ENCODE measurements at places on chromosomes 11 and 22.
A peak's percentile ranks its signal among the peaks of the same experiment; 100 is the strongest.

DNA sequence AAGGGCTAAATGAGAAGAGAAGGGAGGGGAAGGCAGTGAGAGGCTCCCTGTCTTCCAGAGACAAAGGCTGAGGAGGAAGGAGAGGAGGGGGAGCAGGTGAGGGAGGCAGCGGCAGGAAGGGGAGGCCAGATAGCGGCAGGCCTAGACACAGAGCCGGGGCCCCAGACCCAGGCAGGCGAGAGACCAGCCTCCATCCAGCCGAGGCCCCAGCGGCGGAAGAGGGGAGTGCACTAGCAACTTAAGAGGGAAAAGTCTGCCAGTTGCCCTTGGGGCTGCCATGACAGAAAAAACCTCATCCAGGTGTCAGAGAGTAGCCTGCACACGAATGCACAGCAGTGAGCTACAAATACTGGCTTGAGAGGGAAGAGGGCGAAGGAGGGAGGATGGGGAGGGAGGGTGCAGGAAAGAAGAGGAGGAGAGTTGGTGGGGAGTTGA is 46.7 kb downstream of the IGLL1 start:
- DNase-seq: no peak

DNA sequence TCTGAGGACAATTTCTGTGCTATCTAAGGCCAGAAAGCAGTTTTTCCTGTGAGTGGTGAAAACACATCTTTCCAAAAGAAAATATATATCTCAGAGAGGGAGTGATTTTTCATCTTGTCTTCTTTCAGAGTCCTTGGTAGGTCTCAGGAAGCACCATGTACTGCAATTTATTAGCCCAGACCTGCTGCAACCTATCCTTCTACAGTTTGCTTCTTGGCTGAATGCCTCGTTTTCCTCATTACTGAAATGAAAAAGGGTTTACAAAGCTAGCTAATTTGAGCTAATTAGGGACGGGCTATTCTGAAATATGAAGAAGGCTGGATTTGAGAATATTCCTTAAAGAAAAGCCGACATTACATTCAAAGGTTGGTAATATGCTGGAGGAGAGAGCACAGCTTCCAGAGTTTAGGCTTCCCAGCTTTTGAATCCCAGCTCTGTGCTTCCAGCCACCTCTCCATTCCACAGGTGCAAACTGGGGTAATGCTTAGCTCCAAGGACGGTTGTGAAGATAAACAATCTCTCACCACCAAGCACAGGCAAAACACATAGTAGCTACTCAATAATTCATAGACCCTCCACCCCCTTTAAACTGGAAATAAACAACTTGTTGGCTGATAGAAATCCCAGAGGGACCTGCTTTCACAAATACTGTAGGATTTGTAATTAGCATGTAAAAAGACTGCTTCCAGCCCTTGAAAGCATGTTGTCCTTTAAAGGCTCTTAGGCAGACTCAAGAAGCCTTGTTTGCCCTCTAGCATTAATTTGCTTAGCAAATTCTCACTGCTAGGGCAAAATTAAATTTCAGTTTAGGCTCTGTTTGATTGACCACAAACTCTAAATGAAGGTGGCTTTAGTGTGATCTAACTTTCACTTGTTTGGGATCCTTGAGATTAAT is 24.5 kb upstream of the SESN3 start:
- no peak for DNase-seq

- DNase-seq: no peak
Measured at GRCh38 chr11:132544007-132544406, 988.3 kb downstream of the OPCML start.

- DNase-seq: no peak
Measured at GRCh38 chr11:48031602-48032001, 51.2 kb downstream of the PTPRJ start.

- no peak for DNase-seq
Measured at GRCh38 chr11:73961321-73961720, 10.5 kb downstream of the DNAJB13 start.

- no peak for DNase-seq
Measured at GRCh38 chr22:47121791-47122190, 359.3 kb downstream of the TBC1D22A start.

DNA sequence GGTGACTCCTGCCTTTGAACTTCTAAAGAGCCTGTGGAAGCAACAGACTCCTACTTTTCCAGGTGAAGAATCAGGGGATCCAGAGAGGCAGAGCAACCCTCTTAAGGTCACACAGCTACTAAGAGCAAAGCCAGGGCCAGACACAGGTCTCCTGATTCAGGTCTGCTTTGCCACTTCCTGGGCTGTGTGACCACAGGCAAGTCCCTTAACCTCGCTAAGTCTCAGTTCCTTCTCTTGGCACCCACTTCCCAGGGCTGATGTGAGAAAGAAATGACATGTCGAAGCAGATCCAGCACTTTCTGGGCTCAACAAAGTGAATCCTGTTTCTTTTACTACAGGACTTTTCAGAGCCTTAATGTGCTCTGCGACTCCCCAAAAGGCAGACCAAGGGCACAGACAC is 30.2 kb downstream of the UQCR10 start:
- no peak for DNase-seq

GRCh38 chr11:15938121-15938611 is 418.2 kb downstream of the SOX6 start:
- no peak for DNase-seq

DNA sequence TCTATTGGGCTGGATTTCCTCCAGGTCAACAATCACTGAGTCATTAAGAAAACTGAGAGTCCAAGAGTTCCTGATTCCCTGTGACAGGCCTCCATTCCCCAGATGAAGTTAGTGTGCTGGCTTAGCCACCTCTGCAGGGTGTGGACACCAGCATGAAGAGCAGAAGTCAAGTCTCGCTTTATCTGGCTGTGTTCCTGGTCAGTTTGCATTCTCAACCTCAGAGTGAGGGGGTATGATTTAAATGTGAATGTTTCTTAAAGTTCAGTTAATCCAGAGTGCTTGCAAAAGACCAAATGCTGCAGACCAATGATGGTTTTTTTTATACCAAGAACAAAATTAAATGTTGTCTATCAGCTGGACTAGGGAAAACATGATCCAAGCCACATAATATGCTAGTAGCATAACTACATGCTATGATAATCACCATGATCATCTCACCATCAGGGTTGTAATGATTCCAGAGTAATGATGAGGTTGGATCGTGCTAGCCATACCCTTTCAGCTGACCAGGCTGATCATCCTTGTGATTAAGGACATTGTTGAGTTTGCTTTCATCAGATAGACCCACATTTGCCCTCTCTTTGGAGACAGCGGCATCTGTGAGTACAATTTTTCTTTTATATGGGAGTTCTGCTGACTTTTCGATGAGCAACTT is 145.8 kb upstream of the ARHGAP20 start:
- no peak for DNase-seq

DNA sequence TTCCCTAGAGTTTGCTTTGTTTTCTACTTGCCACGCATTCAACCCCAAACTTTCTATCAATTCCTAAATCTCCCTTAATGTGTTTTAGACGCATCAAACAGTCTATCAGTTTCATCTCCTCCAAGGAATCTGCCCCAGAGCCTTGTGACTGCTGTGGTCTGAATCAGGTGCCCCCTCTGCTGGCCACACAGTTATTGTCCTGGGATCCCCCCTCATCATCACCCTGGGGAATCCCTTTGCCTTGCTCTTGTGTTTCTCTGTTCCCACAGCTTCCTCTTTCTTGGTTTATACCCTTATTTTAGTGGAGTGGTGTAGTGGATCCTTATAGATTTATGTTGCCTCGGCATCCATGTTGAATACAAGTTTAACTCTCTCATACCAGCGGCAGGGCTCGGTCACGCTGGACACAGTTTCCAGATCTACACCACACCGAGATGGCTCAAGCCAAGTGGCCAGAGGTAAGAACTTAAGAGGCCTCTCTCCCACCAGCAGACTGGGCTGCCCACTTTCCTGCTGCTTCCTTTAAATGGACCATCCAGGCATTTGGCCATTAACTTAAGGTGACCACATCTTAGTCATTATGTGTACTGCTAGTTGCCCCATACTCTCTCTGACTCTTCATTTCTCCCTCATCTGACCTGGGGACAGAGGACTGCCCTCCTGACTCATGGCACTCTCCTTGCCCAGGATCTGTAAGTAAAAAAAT is 8.2 kb downstream of the UPB1 start:
- DNase-seq: peak; percentile 20

DNA sequence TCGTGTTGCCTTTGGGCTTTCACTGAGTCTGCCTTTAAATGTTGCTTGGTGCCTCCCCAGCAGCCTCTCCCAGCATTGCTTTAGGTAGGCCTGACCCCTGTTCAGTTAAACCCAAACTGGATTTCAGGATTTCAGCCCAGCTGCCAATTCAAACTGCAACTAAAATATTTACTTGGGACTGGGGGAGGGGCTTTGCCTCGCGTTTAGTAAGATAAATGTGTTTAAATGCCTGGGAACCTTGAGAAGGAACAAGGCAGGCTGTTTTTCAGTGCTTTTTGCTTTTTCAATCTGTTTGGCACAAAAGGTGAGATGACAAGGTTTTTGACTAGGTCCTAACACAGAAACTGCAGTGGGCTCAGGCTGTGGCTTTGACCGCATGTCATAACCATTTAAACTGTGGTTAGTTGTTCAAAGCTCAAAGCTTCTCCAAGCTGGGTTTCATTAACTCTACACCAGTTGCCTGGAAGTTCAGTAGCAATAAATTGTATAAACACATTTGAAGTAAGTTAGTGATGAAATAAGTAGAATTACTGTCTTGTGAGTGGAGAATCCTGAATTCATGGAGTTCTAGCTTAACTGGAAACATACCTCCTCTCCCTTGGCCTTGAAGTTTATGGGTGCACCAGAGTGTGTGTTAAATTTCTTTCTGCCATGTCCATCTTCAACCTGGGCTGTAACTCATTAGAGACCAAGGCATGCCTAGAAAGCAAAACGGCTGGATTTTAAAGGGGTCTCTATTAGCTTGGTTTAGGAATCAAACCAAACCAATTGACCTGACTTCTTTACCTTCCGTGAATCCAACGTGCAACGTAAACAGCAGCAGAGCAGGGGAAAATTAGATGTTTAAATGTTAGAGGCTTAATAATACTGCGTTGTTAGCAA is 3.6 kb downstream of the PKNOX2 start:
- DNase-seq: no peak

- no peak for DNase-seq
Measured at GRCh38 chr11:62999649-63000048, 14.9 kb upstream of the SLC22A6 start.

DNA sequence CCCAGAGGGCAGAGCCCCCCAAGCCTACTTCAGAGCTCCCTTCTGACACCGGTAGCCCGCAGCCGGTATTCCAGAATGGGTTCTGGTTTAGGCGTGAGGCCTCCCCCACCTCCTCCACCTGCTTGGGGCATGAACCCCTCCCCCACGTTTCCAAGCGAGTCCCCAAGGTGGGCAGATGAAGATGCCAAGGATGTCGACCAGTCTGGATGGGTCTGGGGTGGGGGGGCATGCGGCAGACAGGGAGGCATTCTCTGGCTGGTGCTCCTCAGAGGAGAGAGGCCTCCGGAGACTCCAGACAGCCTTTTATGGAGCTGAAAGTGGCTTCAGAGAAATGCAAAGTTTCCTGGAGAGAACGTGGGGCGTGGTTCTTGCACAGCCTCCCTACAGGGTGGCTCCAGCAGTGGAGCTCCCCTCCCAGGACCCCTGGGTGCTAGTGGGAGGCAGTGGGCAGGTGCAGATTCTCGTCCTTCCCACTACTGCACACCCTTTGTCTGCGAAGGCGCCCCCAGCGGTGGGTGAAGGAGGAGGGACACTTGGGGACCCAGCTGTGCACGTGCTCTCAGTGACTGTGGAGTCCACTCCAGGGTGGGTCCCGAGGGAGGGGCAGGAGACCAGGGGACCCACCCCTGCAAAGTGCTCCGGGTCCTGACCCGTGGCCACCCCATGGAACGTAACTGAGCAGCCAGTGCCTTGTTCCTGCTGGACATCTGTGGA is 4.2 kb downstream of the CCND1 start:
- no peak for DNase-seq

GRCh38 chr11:116857936-116858335 is 20.5 kb upstream of the APOA1 start:
- DNase-seq: no peak

- no peak for DNase-seq
Measured at GRCh38 chr11:19447150-19447566, 206.4 kb upstream of the E2F8 start.

DNA sequence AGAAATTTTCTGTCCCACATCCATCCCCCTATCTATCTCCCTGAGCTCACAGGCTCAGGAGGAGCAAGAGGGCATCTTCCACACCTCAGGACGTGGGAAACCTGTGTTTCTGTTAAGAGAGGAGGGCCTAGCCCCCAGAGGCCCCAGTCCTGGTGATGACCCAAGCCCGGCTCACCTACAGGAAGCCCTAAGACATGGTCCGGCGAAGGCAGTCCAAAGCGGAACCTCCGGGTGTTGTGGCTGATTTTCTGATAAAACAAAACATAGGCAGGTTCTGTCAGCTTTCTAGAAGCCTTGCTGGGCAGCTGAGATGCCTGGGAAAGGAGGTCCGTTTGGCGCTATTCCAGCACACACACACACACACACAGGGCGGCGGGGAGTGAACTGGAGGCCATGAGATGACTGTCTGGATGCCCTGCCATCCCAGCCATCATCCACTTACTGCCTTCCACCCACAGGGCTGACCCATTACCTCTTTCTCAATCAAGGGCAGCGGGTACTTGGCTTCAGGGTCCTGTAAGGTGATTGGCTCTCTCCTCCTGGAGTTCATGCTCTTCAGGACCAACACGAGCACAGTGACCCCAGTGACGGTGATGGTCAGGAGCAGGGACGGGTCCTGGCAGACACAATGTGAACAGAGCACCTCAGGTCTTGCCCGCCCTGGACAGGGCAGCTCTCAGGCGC is 882 bp downstream of the CYB5R2 start:
- no peak for DNase-seq

- no peak for DNase-seq
Measured at GRCh38 chr11:134882141-134882540, 470.1 kb upstream of the B3GAT1 start.

- no peak for DNase-seq
Measured at GRCh38 chr11:108220721-108221336, 1.6 kb downstream of the NPAT start.

GRCh38 chr11:35352077-35352888 is 67.1 kb downstream of the SLC1A2 start:
- no peak for DNase-seq

DNA sequence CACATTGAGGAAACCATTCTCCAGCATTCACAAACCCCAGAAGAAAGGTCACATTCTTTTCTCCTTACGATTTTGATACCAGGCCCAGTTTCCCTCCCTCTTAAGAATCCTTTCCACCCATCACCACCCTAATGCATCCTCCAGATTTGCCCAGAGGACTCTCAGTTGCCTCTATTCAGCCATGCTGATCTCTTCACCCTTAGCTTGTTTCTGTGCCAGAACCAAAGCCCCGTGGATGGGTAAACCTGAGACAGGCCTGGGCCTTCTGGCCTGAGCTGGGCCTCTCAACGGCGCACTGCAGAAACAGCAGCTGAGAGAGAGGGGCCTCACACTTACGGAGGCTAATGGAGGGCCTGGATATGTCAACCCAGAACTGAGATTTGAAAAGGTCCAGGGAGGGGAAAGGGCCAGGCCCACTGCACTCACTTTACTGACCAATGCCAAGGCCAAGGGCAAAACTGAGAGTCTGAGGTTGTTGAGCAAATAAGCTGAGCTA is 32.2 kb upstream of the OAF start:
- no peak for DNase-seq

- no peak for DNase-seq
Measured at GRCh38 chr22:20251491-20251890, 16.6 kb downstream of the RTN4R start.
